ENCODE measurements at places on chromosomes 11 and 22.

DNA sequence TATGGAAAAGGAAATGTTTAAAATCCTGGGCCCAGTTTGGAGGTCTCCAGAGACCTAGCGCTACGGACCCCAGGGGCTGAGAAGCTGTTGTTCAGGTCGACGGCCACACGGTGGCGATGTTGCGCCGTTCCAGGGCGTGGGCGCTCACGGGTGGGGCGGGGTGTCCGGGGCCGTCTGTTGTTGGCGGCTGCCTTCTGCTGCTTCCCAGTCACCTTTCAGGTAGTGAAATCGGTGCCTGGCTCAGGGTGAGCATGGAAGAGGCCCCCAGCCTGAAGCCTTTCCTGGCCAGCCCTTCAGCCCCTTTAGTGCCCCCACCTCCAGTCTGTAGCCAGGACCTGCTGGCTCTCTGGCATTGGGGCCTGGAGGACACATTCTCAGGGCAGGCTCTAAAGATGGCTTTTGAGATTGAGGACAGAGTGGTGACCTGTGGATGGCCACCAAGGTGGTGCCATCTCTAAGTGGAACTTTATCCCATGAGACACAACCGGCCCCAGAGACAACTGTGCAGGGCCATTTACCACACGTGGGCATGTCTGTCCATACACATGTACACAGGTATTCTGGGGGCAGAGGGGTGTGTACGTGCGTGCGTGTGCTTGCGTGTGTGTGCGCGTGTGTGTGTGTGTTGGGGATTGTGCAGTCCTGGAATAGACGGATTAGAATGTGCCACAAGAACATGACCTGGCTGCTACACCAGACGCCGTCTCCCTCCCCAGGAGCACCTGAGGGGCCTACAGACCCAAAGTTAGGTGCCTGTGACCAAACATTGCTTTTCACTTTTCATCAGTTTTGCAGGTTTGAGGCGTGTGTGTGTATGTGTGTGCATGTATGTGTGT lies 53.8 kb downstream of the ST14 start:
- peak; percentile 64 for DNase-seq

DNA sequence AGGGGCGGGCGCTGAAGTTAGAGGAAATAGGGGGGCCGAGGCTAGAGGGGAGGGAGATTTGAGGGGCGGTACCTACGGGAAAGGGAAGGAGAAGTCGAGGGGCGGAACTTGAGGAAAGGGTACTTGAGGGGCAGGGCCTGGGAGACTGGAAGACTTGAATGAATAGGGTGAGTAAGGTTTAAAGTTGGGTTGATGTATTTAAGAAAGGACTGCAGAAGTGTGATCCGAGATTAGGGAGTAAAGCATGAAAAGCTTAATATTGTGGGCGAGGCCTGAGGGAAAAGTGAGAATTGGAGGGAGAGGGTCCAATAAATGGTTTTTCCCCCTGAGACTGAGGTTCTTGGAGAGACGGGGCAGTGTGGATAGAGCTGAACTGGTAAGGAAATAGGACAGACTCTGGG lies 723 bp downstream of the HSCB start:
- DNase-seq: no peak

GRCh38 chr11:107844041-107844440 lies 14.5 kb downstream of the SLC35F2 start:
- DNase-seq: no peak

DNA sequence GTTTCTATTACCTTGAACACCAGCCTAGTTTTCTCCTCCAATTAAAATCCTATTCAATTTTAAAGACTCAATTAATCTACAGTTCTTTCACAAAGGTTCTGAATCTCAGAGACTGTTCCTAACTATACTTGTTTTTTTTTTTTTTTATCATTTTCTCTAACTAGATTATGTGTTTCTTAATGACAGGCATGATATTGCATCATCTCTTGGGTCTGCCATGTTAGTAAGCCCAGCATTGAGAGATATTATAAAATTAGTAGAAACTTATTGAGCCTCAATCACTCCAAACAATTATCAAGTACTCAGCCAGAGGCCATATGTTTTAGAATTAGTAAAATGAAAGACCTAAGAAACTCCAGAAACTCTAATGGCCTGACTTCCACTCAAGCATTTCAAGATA lies 28.1 kb upstream of the SLC5A12 start:
- no peak for DNase-seq

- no peak for DNase-seq
These were observed 38.8 kb downstream of the PDE2A start for GRCh38 chr11:72635309-72635915.

GRCh38 chr22:49497266-49497665 lies 330.4 kb downstream of the BRD1 start:
- DNase-seq: no peak

- DNase-seq: no peak
These were observed at the start of gene PYGM for GRCh38 chr11:64759722-64760719. PYGM (minus strand) TSS chr11:64759974; CDS start chr11:64759898, 76 bp downstream.

- DNase-seq: no peak
These were observed 45.4 kb upstream of the YWHAH start for GRCh38 chr22:31898926-31899325.

DNA sequence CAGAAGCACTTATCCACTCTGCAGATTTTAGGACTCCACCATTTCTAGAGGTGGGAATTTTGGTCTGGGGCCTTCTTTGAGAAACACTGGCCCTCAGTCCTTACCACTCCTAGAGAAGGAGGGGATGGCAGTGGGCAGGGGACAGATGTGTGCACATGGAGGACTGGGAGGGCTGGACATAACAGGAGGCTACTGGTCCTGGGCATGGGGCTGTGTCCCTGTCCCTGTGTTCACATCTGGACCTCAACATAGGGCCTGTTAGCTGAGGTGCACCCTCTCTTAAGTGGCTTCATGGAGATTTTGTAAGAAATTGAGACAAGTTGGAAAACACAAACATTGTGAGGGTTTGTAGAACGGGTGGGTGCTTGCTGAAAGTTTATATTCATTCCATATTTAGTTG lies 103.4 kb downstream of the ATXN10 start:
- no peak for DNase-seq

DNA sequence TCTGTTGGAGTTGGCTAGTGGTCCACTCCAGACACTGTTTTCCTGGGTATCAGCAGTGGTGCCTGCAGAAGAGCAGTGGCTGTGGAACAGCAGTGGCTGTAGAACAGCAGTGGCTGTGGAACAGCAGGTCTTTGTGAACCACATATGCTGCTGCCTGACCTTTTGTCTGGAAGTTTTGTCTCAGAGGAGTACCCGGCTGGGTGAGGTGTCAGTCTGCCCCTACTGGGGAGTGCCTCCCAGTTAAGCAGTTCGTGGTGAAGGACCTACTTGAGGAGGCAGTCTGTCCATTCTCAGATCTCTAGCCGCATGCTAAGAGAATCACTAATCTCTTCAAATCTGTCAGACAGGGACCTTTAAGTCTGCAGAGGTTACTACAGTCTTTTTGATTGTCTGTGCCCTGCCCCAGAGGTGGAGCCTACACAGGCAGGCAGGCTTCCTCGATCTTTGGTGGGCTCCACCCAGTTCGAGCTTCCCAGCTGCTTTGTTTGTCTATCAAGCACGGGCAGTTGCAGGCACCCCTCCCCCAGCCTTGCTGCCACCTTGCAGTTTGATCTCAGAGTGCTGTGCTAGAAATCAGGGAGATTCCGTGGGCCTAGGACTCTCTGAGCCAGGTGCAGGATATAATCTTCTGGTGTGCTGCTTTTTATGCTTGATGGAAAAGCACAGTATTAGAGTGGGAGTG lies 89.1 kb upstream of the TRIM48 start:
- no peak for DNase-seq

DNA sequence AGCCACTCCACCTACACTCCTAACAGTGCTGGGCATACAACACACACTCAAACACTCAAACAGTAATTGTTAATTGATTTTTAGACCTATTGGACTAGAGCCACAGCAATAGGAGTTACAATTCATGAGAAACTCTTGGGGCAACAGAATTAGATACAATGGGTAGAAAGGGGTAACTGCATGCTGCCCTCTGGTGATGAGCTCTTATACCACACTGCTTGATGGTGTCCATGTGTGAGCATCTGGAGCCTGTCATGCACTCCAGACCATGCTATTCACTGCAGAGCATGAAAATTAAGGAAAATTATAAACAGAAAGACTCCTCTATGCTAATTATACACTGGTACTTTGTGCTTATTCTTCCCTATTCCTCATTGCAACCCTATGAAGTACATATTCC lies 975.5 kb upstream of the CCDC90B start:
- no peak for DNase-seq

DNA sequence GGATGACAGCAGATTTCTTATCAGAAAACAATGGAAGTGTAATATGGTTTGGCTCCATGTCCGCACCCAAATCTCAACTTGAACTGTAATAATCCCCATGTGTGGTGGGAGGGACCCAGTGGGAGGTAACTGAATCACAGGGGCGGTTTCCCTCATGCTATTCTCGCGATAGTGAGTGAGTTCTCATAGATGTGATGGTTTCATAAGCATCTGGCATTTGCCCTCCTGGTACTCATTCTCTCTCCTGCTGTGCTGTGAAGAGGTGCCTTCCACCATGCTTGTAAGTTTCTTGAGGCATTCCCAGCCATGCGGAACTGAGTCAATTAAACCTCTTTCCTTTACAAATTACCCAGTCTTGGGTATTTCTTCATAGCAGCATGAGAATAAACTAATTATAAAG lies 81.0 kb upstream of the SCUBE2 start:
- no peak for DNase-seq

DNA sequence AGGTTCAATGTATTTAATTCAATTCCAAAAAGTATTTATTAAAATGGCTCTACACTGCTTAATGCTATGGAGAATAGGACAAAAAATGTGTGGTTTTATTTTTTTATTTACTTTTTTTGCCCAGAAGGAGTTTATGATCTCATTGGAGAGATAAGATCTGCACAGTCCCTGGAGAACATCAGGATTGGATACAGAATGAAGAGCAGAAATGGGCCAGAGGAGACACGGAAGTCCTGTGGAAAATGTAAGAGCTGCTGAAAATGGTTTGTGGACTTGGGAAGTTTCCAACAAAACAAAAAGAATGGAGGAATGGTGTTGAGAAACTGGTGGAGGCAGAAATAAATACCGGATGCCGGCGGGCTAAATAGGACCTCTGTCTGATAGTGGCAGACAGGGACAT lies 554.6 kb downstream of the OPCML start:
- no peak for DNase-seq

Measured in CD4-positive, alpha-beta T cell treated with Interleukin-1 beta for 1 hour (primary cell).